GM12864 (cell line): ENCODE measurements at places on chromosomes 3 and 15.

DNA sequence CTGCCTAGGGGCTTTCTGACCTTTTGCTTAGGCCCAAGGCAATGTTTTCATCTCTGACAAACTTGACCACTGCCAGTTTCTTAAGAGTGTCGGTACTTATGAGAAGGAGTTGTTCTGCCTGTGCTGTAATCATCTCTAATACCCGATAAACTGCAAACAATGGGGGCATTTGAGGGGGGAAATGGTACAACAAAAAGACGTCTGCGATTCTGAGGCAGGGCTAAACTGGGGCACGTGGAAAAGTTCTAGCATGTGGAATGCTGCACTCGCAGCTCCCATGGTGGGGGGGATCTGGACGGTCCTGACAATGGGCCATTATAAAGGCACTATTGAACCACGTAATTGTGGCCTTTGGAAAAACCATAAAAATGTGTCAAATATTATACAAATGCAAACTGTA lies 73.1 kb upstream of the SAMMSON start:
- DNase-seq, result no peak

DNA sequence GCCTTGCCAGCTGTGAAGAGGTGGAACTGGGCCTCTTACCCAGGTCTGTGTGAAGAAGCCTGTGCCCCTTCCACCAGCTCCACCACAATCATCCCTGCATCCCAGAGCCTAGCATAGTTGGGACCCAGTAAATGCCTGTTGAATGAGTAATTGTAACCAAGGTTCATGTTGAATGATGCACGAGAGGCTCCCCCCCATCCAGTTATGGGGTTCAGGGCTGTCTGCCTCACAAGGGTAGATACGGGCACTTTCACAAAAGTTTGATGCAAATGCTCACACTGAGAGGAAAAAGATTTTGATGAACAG lies 29.5 kb upstream of the TSEN2 start:
- no peak for DNase-seq

DNA sequence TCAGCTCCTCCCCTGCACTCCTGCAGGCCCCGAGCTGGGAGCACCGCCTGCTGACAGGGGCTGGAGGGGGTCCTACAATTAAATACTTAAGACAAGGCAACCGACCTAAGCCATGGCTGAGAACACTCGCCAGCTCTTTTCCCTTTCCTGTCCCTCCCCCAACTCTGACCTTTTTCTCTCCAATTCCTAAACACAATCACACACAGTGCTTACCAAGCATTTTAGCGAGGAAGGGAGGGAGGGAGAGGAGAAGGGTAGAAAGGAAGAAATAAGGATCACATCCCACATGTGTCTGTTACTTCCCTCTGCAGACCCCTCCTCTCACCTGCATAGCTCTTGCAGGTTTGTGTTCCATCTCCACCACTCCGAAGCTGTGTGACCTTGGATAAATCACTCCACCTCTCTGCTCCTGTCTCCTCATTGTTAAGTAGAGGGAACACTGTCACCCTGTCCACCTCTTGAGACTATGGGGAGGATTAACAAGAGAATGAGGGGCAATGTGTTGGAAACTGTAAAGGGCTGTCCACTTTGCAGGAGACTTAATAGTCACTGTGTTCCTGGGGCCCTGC lies 63.6 kb downstream of the CYP11A1 start:
- DNase-seq, result no peak

- DNase-seq, result no peak
These were observed 78.5 kb upstream of the SNRPA1 start for GRCh38 chr15:101373577-101373976.

DNA sequence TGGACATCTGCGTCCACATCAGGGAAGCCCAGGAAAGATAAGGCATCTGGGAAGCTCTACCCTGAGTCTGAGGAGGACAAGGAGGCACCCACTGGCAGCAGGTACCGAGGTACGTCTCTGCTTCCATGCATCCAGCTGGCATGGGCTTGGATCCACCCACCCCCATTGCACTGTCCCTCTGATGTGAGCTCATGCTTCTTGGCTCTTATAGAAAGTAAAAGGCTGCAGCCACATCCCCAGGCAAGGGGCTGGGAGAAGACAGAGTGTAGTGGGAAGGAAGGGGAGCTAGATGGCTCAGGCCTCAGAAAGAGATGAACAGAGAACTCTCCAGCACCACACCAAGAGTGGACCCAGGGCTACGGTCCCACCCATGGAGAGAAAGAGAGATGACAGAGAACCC lies 18.2 kb downstream of the PTH1R start:
- no peak for DNase-seq

DNA sequence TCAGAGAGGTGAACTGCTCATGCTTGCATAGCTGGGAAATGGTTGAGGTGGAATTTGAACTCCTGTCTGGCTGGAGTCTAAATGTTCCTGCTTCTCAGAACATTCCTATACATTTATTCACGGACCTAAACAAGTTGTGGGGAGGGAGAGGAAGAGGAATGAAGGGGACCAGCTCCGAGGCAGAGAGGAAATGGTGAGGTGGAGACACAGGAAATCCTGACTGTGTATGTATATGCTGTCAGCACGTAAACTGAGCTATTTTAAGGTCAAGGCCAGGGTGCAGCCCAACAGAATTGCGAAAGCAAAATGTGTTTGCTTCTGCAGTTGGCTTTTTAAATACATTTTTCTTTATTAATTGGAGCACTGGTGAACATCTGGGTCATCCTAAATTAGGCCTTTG lies 74.1 kb upstream of the POMGNT2 start:
- peak; percentile 36 for DNase-seq

DNA sequence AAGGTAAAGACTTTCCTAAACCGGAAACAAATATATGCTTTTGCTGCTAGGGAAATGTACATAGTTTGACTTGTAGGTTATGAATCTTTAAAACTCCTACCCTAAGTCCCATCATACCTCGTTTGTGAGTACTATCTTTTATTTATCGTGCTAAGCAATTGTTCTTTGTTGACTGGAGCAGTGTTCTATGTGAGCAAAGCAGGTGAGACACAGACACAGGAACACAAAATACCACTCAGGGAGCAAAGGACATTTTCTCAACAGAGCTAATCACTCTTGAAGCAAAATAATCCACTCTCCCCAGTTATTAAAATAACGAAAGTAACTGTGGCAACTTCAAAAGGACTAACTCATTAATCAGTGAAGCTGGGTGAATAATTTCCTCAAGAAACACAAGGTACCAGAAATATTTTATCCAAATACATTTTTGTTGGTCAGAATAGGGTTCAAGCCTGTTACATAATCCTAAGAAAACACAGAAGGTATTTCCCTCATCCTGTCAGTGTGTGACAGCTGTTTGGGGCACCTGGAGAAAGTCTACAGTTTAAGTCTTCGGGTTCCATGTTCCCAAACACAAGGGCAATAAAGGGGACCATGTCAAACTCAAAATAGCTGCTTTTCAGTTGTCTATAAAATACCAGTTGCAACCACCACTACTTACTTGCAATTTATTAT lies 407.7 kb downstream of the FOXP1 start:
- DNase-seq, result no peak

DNA sequence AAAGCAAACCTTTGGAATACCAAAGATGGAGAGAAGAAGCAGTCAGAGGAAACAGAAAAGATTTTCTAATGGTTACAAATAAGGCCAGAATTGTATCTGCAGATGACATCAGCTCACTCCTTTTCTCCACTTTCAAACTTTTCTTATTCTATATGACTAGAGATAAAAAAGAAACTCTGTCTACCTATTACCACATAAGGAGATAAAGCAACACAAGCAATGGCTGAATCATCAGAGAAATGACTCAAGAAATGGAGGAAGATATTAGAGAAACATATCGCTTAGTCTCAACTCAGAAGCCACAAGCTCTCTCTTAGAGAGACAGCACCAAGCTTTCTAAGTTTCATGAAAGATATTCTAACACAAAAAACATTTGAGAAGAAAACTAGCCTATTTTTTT lies 784.0 kb downstream of the ZPLD1 start:
- no peak for DNase-seq

- no peak for DNase-seq
These were observed 852.3 kb upstream of the ALCAM start for GRCh38 chr3:104514371-104514770.

GRCh38 chr3:37905987-37906674 lies 44.5 kb downstream of the CTDSPL start:
- DNase-seq, result no peak

DNA sequence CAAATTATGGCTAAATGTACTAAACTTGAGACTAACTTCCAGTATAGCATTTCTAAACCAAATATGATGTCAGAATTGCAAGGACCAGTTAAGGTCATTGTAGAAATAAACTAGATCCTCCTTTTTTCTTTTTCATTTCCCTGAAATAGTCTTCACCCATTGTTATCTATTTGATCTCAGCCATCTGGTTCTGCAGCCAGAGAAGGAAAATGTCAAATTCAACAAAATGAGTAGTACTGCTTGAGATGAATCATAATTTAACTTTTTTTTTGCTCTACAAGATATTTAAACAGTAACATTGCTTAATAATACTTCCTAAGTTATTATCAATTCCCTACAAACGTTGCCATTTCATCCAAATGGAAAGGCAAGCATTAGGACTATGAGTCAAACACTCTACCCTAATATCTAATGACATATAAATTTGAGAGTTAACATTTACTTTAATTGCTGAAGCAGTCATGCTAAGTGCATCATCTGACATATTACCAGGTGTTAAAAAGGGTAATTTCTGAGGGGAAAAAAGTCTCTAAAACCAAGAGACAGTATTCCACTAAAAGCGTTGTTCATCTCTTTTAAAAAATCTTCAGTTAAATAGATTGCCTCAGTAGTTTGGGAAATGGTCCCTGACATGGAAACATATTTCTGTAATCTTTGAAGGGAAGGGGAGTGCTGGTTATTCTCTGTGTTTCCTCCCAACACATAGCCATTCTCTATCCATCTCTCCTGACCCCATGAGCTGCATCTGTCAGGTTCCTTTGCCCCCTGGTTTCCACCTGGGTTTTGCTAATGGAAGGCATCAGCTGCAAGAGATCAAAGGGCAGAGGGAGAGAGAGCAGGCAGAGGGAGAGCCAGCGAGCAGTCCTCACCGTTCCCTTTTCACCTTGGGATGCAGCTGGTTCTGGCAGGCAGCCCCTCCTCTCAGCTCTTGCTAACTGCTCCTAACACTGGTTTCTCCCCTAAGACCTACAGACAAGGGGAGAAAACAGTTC lies 138.5 kb downstream of the ARPP21 start:
- DNase-seq, result no peak

GRCh38 chr3:192077795-192078497 lies 617.0 kb downstream of the PYDC2 start:
- no peak for DNase-seq

GRCh38 chr3:94459167-94459566 lies 396.3 kb downstream of the NSUN3 start:
- DNase-seq, result no peak

GRCh38 chr15:40320931-40321371 lies 2.5 kb upstream of the INAFM2 start:
- DNase-seq, result no peak
